Naive B cell (primary cell): ENCODE measurements at places on chromosomes 3 and 15. TPM values are rescaled to one million over a fixed set of nuclear protein-coding genes. Genes with fewer than 3 reads are reported as not detected.

Gene FBXW12
- polyA plus RNA-seq = not detected

DNA sequence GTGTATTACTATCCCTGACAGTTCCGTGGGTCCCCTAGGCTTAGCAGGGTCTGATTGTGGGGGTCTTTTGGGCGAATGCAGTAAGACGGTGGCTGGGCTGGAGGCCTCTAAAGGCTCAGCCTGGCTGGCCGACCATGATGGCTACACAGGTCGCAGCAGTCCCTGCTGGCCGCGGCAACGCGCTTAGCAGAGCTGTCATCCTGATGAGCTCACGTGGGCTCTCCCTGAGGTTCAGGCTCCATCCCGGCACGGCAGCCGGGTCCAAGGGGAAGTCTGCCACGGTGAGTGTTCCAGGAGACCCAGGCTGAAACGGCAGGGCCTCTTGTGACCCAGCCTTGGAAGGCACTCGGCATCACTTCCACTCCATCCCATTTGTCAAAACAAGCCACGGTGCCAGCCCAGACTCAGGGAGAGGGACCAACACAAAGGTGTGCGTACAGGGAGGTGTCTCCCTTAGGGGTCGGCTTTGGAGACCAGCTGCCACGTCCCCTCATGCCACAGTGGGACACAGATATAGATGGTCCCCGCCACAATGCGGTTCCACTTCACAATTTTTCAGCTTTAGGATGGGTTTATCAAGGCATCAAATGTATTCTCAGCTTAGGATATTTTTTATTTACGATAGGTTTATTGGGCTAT, 101.8 kb downstream of the XXYLT1 start:
- no peak overlapping the region for H3K27ac ChIP-seq
- H3K4me1 ChIP-seq = no peaks in the 10 kb centered on the region
- H3K27me3 ChIP-seq = peaks cover 13% of the 10 kb centered on the region
- no peak overlapping the region for H3K4me3 ChIP-seq
- no peak for DNase-seq

GRCh38 chr15:59223736-59224135, 17.1 kb downstream of the LDHAL6B start:
- H3K36me3 ChIP-seq = peaks cover 32% of the 10 kb centered on the region
- DNase-seq = no peak
- no peak overlapping the region for H3K27ac ChIP-seq
- H3K27me3 ChIP-seq = no peaks in the 10 kb centered on the region

GRCh38 chr3:105315815-105316214, 50.9 kb upstream of the ALCAM start:
- H3K4me1 ChIP-seq = no peaks in the 10 kb centered on the region
- H3K36me3 ChIP-seq = no peaks in the 10 kb centered on the region
- no peak overlapping the region for H3K27ac ChIP-seq
- DNase-seq = no peak
- no peaks in the 10 kb centered on the region for H3K27me3 ChIP-seq
- H3K4me3 ChIP-seq = no peak overlapping the region

DNA sequence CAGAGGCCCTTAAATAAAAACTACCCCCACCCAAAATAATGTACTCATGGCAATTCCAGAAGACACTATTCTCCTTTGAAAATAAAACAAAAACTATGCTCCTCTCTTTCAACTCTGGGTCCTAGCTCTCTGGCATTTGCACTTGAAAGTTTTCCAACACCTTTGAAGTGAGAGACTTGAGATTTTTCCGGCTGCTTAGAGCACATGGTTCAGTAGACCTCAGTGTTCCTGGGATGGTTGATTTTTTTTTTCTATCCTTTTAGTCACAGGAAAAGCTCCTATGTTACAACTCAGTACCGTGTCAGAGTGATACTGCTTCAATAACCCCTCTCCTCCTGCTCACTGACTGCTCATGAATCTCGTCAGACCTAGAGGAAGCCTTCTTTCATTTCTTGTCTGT, 118.3 kb upstream of the TUSC7 start:
- H3K36me3 ChIP-seq = no peaks in the 10 kb centered on the region
- DNase-seq = no peak
- no peaks in the 10 kb centered on the region for H3K27me3 ChIP-seq
- H3K27ac ChIP-seq = no peak overlapping the region
- H3K4me1 ChIP-seq = no peaks in the 10 kb centered on the region

GRCh38 chr15:77035584-77035983, 35.3 kb downstream of the TSPAN3 start:
- H3K36me3 ChIP-seq = peaks cover 8% of the 10 kb centered on the region
- DNase-seq = no peak
- H3K4me1 ChIP-seq = peaks cover 33% of the 10 kb centered on the region

Gene SRGAP3
- polyA plus RNA-seq = 0.47 TPM

DNA sequence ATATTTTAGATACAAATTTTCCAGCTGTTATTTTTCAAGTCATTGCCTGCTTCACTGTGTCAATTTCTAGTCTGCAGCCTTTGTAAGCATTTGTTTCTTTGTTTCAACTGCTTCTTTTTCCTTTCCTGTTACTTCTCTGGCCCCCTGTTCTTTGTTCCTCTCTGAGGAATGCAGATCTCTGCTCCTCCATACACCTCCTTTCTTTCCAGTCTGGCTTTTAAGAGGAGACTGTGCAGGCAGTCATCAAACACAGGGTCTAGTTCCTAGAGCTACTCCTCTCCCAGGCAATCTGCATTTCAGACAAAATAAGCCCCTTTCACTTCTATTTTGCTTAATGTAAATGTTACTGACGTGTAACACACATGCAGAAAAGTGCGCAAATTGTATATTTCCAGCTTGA, 502.9 kb downstream of the PDCD6IP start:
- H3K36me3 ChIP-seq = no peaks in the 10 kb centered on the region
- peaks cover 15% of the 10 kb centered on the region for H3K4me1 ChIP-seq
- no peak for DNase-seq
- no peaks in the 10 kb centered on the region for H3K27me3 ChIP-seq

Gene GOLGA8G
- not detected for polyA plus RNA-seq

Gene PRICKLE2
- not detected for polyA plus RNA-seq

GRCh38 chr3:111595232-111595631, at the start of gene ZBED2:
ZBED2 (minus strand) TSS chr3:111595346; CDS start chr3:111594201, 1,145 bp downstream.
- peak within 1 kb of the TSS; percentile 87 for H3K27ac ChIP-seq
- H3K27me3 ChIP-seq = no peaks in the 10 kb centered on the region
- H3K4me1 ChIP-seq = peaks cover 20% of the 10 kb centered on the region
- H3K4me3 ChIP-seq = peak within 1 kb of the TSS; percentile 83

GRCh38 chr3:194936659-194937058, 251.0 kb downstream of the FAM43A start:
- peaks cover 8% of the 10 kb centered on the region for H3K36me3 ChIP-seq
- H3K27ac ChIP-seq = no peak overlapping the region
- peaks cover 13% of the 10 kb centered on the region for H3K4me1 ChIP-seq

DNA sequence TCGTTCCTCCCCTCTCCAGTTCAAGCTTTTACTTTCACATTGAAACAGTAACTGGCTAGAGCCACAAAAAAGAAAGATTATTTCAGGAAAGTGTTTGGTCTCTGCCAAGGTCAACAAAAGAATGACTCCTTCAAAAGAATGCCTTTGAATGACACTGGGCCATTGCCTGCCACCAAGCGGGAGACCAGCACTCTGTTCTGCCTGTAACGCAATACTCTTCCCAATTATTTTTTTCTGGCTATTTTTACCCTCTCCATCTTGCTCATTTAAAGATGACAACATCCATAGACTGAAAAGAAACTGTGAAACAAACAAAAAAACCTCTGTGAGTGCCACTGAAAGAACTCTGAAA, 37.3 kb downstream of the EHHADH start:
- no peak overlapping the region for H3K4me3 ChIP-seq
- no peaks in the 10 kb centered on the region for H3K27me3 ChIP-seq
- no peak for DNase-seq
- H3K27ac ChIP-seq = no peak overlapping the region
- no peaks in the 10 kb centered on the region for H3K36me3 ChIP-seq
- no peaks in the 10 kb centered on the region for H3K4me1 ChIP-seq

Gene CCR2
- polyA plus RNA-seq = 0.27 TPM

DNA sequence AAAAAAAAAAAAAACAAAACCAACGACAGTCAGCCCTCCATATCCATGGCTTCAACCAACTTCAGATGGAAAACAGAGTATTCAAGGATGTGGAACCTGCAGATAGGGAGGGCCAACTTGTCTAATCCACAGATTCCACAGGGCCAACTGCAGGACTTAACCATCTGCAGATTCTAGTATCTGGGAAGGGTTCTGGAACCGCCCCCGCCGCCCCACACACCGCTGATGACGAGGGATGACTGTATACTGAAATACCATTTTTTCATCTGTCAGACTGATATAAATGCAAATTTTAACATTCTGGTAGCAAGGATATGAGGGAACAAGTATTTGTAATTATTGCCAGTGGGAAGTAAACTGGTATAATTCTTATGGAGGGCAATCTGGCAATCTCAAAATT, 29.5 kb downstream of the ADPGK start:
- peak overlapping the region; percentile 22 for H3K4me3 ChIP-seq
- H3K27me3 ChIP-seq = no peaks in the 10 kb centered on the region
- H3K36me3 ChIP-seq = peaks cover 31% of the 10 kb centered on the region
- H3K4me1 ChIP-seq = peaks cover 21% of the 10 kb centered on the region
- H3K27ac ChIP-seq = no peak overlapping the region
- DNase-seq = no peak

DNA sequence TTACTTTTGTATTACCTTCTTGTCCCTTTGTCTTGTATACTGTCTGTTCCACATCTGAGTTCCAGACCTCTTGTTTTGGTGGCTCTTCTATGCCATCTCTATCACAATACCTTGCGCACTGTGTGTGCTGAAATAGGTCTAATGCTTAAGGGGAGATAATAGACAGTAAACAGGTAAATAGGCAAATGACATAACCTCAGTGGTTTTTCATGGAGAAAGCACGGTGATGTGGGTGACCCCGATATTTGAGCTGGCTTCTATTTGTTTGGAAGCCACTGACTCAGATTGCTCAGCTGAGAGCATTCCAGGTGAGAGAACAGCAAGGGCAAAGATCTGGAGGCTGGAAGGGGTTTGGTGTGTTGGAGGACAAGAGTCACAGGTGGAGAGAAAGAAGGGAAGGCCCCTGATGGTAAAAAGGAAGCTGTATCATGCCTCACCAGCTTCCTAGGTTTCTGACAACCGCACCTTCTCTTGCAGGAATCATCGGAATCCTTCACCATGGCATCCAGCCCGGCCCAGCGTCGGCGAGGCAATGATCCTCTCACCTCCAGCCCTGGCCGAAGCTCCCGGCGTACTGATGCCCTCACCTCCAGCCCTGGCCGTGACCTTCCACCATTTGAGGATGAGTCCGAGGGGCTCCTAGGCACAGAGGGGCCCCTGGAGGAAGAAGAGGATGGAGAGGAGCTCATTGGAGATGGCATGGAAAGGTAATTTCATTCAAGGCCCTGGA, 795 bp downstream of the MCM2 start:
- no peak for DNase-seq
- peaks cover 2% of the 10 kb centered on the region for H3K36me3 ChIP-seq
- peak overlapping the region; percentile 93 for H3K4me3 ChIP-seq
- no peaks in the 10 kb centered on the region for H3K27me3 ChIP-seq
- H3K27ac ChIP-seq = peak overlapping the region; percentile 90
- peaks cover 36% of the 10 kb centered on the region for H3K4me1 ChIP-seq

Gene JAGN1
- polyA plus RNA-seq = 70.4 TPM

- no peak overlapping the region for H3K4me3 ChIP-seq
- DNase-seq = no peak
- no peaks in the 10 kb centered on the region for H3K36me3 ChIP-seq
- no peak overlapping the region for H3K27ac ChIP-seq
- H3K4me1 ChIP-seq = no peaks in the 10 kb centered on the region
Measured at GRCh38 chr3:36606871-36607765, 157.2 kb downstream of the DCLK3 start.

DNA sequence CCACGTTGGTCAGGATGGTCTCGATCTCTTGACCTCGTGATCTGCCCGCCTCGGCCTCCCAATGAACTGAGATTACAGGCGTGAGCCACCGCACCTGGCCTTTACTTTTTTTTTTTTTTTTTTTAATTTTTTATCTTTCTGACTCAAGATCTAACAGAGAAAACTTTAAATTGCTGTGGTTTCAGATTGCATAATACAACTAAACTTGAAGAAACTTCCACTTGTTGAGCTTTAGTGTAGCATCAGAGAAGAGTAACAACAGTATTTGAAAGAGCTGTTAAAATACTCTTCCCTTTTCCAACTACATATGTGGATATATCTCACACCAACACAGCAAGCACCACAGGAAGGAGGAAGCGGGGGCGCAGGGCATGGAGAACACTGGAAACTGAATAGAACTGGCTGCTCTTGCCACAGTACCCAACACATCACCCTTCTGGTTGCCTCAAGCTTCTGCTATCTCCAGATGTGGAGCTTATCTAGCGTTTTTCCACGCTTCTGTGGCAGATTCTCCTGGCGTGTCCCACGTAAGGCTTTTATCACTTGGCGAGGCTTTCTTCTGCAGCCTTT, 45.4 kb downstream of the MAP6D1 start:
- peaks cover 43% of the 10 kb centered on the region for H3K36me3 ChIP-seq
- no peak overlapping the region for H3K27ac ChIP-seq
- DNase-seq = no peak
- H3K4me3 ChIP-seq = no peak overlapping the region

GRCh38 chr15:69757186-69757585, 304.6 kb downstream of the RPLP1 start:
- peak overlapping the region; percentile 3 for H3K4me3 ChIP-seq
- H3K27ac ChIP-seq = no peak overlapping the region
- no peaks in the 10 kb centered on the region for H3K27me3 ChIP-seq
- DNase-seq = no peak
- H3K36me3 ChIP-seq = peaks cover 6% of the 10 kb centered on the region
- H3K4me1 ChIP-seq = peaks cover 65% of the 10 kb centered on the region

GRCh38 chr3:145815707-145816413, 345.1 kb downstream of the PLOD2 start:
- no peaks in the 10 kb centered on the region for H3K4me1 ChIP-seq
- no peak for DNase-seq
- no peak overlapping the region for H3K27ac ChIP-seq
- no peaks in the 10 kb centered on the region for H3K36me3 ChIP-seq
- no peak overlapping the region for H3K4me3 ChIP-seq

DNA sequence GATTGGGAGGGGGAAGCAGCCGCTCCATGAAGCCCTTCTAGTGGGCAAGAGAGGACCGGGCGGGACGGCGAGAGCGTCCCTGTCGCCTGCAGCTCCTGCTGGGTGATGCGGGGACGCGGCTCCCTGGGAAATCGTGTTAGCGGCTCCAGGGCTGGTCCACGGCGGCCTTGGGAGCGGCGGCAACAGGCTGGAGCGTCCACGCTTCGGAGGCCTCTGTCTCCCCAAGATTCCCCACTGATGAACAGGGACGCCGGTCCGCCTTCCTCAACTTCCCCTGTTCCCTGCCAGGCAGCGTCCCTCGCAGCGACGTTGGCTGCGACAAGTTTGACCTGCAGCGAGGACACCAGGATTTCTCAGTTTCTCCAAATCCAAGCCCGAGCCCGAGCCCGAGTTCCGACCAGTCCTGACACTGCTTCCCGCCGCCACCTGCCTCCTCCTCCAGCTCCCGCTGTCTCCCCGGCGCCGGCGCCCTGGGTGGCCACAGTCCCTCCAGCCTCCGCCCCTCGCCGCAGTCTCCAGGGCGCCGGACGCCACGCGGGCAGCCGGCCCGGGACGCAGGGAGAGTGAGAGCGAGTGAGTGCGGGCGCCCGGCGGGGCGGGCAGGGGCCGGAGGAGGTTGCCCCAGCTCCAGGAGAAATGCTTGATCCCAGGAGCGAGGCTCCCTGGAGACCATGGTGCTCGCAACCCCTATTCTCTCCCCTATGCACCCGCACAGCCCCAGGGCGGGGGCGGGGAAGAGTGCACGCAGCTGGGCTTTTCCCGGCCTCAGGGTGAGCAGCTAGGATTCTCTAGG, 78.1 kb upstream of the RNF7 start:
- peaks cover 78% of the 10 kb centered on the region for H3K27me3 ChIP-seq
- H3K27ac ChIP-seq = no peak overlapping the region
- peaks cover 6% of the 10 kb centered on the region for H3K36me3 ChIP-seq
- H3K4me3 ChIP-seq = peak overlapping the region; percentile 63
- H3K4me1 ChIP-seq = peaks cover 11% of the 10 kb centered on the region

Gene OXTR
- not detected for polyA plus RNA-seq

Gene TGM5
- not detected for polyA plus RNA-seq
